PC-3 (cell line): ENCODE measurements at places on chromosomes 4 and X. TPM values are rescaled to one million over a fixed set of nuclear protein-coding genes. Genes with fewer than 3 reads are reported as not detected.
A peak's percentile ranks its signal among the peaks of the same experiment; 100 is the strongest.

LRP2BP gene
- total RNA-seq: 0.40 and 0.44 TPM in 2 replicates

ARAP2 gene
- total RNA-seq: 12.5 and 13.2 TPM in 2 replicates

ZNF157 gene
- total RNA-seq: 0.07 and 0.12 TPM in 2 replicates

FDCSP gene
- total RNA-seq: not detected in 2 replicates

UGT2B15 gene
- not detected in 2 replicates for total RNA-seq

RNF150 gene
- total RNA-seq: 0.55 and 0.58 TPM in 2 replicates

ZRSR2 gene
- total RNA-seq: 6.4 and 7.6 TPM in 2 replicates

SPANXN3 gene
- not detected in 2 replicates for total RNA-seq

GRCh38 chr4:65546882-65547416 lies 123.3 kb downstream of the EPHA5 start:
- DNase-seq: no peak

- DNase-seq: peak; percentile 21
Measured at GRCh38 chr4:188107931-188108843, 1.2 kb downstream of the TRIML2 start.

- DNase-seq: peak; percentile 45
Measured at GRCh38 chr4:85127653-85128052, 161.2 kb upstream of the WDFY3 start.

- DNase-seq: peak; percentile 43
Measured at GRCh38 chrX:103063191-103063845, 653 bp downstream of the BEX1 start.

DNA sequence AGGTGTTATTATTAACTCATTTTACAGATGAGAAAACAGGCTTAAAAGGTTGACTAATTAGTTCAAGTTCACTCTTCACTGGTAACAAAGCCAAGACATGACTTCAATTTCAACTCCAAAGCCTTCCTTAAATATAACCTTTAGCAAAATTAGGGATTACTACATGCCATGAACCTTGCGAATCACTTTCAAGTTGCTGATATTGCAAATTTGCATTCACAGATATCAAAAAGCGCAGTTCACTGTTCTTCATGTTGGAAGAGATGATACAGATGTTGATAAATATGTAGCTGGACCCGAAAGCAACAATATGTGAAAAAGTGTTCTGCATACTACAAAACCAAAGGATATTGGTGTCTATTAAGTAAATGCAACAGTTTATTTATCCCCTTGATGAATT lies 210.8 kb upstream of the GYPA start:
- DNase-seq: no peak

DNA sequence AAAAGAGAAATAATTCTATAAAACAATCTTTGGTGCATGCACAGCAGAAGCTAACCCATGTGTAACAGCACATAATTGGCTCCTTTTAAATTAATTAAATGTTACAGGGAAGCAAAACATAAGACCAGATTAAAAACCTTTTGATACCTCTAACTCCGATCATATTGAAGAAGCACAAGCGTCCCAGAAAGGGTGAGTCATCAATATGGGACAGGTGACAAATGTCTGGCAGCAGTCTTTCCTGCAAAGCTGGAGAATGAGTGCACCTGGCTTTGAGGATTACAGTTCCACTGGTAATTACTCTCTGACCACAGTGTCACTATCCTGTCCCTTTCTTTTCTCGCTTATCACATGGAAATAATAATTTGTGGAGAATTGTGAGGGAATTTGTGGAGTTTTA lies 94.6 kb downstream of the FAM9B start:
- peak; percentile 32 for DNase-seq

- no peak for DNase-seq
Measured at GRCh38 chr4:6573986-6574746, 823 bp upstream of the MAN2B2 start.

DNA sequence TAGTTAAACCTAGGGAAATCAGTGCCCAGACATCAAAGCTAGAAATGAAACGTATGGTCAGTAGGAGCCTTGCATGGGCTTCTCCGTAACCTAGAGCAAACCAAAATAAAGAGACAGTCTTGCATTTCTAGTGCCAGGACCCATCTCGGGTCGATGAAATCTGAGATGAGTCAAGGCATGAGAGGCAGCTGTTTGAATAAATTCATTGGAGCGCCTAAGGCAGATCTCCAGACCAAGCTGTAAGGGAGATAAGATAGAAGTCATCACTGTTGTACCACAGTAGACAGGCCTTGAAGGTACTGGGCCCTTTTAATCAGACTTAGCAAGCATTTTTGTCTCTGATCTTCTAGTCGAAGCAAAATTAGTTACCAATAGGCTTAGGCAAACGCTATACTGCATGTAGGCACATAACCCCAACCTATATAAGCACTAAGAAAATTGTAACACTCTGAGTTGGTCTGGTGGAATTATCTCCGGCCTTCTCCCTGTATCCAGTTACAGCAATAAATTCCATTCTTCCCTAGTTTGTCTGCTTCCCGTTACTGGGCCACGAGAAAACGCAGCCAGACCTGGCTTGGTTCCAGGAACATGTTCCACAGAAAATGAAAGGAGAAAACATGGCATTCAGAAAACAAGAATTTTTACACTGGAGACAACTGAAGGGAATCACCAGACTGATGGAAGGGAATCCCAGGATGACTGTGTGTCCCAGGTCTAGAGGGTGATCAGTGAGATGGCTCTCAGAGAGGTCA lies 21.1 kb upstream of the PAPSS1 start:
- peak; percentile 21 for DNase-seq

DNA sequence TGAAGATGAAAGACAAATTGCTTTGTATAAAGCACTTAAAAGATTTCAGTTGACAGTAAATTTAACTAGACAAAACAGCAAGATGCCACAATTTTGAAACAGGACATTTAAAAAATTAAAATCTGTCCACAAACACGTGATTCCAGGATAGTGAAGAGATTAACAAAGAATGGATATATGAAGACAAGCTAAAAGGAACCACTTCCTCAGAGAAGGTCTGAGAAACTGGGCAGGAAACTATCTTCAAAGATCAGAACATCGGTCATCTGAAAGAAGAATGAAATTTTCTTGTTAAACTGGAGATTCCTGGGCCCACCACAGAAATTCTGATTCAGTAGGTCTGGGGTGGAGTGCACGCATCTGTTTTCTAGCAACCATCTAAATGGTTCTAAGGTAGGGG lies 1.4 kb downstream of the RWDD4 start:
- no peak for DNase-seq

GRCh38 chrX:154083126-154083517 lies 14.4 kb downstream of the MECP2 start:
- no peak for DNase-seq

GRCh38 chr4:179352221-179352620 lies 1910.0 kb upstream of the AGA start:
- no peak for DNase-seq

- DNase-seq: no peak
Measured at GRCh38 chrX:344371-344901, 25.8 kb upstream of the GTPBP6 start.

GRCh38 chr4:119105605-119106004 lies 30.0 kb upstream of the MYOZ2 start:
- no peak for DNase-seq

- no peak for DNase-seq
Measured at GRCh38 chr4:37599092-37599790, 86.9 kb downstream of the RELL1 start.

DNA sequence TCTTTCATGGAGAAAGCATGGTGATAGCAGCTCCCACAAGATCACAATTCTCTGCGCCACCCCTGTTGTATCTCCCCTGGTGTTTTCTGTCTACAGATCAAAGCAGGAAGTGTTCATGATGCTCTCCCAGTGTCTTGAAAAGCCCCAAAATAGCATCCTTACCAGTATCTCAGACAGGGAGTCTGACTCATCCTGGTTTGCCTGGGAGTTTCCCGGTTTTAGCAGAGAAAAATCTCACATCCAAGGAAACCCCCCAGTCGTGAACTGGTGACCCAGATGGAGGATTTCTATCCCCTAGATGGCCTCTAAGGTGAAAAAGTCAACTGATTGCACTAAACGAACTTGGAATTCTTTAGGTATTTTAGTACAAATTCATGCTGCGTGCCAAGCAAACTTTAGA lies 64.3 kb upstream of the NR0B1 start:
- no peak for DNase-seq

- no peak for DNase-seq
Measured at GRCh38 chr4:5009796-5010195, 9.5 kb downstream of the CYTL1 start.

DNA sequence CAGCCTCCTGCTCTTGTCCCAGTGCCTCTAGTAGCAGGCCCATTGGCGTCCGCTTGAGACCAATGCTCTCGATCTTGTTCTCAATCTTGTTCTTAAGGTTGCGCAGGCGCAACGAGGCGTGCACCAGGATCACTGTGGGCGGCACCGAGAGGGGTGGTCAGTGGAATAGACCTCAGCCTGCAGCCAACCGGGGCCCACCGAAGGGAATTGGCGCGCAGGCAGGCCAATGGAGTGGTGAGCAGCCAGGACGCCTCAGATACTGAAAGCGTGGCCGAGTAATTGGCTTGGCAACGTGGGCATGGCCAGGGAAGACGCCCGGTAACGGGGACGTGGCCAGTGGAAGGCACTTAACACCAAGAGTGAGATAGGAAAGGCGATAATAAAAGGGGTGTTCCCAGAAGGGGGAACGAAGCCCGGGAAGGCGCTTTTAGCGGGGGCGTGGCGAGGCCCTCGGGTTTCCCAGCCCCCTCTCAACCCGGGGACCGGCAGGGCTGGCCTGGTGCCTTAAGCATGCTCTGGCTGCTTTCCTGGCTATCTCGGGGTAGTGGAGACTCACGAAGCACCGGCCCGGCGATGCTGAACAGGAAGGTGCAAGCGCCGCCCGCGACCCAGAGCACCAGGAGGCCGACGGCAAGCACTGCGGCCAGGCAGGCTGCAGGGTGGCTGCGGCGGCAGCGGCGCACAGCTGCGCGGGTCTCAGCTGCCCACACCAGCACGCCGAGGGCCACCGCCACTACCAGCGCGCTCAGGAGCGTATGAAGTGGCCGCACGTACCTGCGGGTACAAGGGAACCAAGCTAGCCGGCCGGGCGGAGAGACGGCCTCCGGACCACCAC lies 1.7 kb downstream of the PRAF2 start:
- no peak for DNase-seq

DNA sequence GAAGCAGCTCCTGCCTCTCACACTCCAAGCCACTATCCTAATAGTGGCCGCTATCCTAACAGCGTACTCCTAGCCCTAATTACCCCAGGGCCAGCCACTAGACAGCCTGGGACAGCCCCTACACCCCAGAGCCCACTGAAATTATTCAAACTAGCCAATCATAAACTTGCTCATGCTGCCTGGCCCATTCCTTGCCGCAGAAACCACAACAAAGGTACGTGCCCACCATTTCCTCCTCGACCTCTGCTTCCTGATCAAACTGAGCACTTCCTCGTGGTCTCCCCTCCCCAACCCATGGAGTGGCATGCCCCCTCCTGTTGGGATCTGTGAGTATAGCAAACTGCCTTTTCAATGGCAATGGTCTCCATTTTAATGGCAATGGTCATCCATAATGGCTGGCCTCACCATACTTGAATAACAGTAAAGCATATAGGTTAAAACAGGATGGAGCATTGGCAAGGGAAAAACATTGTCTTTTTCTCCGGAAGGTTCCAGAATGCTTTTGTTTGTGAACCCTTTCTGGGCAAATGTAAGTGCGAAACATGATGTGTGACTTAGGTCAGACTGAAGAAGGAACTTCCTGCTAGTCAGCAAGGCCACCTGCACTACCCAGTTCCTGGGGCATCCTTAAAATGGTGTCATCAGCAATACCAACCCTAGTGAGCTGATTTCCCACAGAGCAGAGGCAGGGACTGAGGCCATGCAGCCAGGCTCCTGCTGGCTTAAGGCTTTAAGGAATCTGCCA lies 107.1 kb upstream of the ATP6AP2 start:
- DNase-seq: no peak

DNA sequence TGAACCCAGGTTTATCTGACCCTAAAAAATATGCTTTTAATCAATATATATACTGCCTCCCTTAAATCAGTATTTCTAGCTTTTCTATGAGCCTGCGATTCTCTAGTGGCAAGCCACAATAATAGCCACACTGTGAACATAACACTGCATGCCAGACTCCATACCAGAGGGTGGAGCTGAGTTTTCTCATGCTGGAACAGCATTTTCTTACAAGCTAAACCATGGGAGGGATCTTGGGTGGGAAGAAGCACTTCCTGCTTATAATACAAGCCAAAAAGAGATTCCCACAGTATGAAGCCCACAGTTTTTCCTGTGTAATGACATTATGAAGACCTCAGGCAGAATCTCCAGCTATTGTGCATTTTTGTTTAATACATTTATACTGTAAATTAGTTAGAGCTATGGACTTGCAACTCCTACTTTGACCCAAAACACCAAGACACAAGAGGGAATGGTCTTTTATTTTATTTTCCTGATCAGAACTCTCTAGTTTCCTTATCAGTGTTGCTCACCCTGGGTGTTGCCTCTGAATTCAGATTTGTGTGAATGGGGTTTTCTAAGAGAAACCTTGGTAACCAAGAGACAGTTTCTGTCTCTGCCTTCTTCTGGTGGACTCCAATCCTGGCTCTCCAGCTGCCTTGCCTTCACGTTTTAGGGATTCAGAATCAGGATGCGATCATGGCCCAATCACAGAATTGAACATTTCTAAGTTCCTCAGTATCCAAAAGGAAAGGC lies 74.5 kb upstream of the EOLA2 start:
- DNase-seq: no peak

DNA sequence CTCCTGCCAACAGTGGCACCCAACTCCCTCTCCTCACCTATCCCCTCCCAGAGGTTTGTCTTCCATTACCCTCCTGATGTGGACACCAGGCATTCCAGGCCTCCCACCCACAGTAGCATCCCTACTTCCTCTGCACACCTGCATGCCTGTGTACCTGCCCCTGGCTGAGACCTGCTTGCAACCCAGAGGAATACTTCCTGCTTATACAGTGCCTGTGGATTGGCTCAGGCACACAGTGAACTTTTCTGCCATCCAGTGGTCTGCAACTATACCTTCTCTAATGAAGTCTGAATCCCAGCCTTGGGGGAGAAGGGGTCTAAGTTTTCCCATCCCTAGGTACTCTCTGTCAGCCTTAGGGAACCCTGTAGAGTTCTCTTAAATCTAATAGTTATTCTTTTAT lies 169.9 kb downstream of the IQCM start:
- DNase-seq: peak; percentile 24

GRCh38 chr4:147933316-147933715 lies 201.4 kb downstream of the ARHGAP10 start:
- no peak for DNase-seq

DNA sequence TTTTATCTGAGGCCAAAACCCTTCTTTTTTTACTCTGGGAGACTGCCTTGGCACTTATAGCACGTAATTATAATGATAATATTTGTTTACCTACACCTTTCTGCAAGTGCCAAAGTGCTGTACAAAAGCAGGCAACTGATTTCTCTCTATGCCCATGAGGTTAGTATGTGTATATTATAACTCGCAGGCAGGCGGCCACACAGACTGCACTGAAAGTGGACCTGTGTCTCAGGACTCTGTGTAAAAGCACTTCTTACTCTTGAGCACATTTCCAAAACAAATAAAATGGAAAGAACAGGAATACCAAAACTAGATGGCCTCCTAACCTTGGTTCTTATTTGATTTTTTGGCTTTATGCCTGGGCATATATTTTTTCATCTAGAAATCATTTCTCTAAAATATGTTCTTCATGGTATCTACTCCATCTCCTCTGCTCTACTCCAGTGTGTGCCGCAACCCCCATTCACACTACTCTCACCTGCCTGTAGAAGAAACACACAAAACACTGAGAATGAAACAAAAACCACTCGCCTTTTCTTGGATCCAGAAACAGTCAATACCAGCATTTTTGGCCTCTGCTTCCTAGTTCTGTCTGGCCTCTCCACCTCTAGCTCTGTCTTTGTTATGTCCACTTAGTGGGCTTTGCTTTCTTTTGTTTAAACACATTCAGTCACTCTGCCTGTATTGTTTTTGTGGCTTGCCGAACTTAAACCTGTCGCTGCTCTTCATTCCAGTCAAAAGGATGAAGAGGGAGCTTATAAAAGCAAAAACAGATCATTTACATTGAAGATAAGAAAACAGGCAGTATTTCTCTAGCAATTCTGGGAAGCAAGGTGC lies 934.5 kb upstream of the TENM3 start:
- DNase-seq: no peak
